Dermis blood vessel endothelial cell (primary cell): ENCODE measurements at places on chromosomes 16 and 17.

- DNase-seq = no peak
Observed at GRCh38 chr17:7700510-7700909, 4.5 kb upstream of the EFNB3 start.

- no peak for DNase-seq
Observed at GRCh38 chr17:44804302-44805089, 25.6 kb downstream of the GJC1 start.

- DNase-seq = no peak
Observed at GRCh38 chr16:986411-986810, 4.8 kb downstream of the SOX8 start.

- peak; percentile 40 for DNase-seq
Observed at GRCh38 chr16:30660424-30661261, 2.4 kb downstream of the FBRS start.

- peak; percentile 77 for DNase-seq
Observed at GRCh38 chr17:50087246-50087911, 7.8 kb upstream of the PDK2 start.
